Pericardium fibroblast (primary cell): ENCODE measurements at places on chromosomes 5 and 9. TPM values are rescaled to one million over a fixed set of nuclear protein-coding genes. Genes with fewer than 3 reads are reported as not detected.

Gene CNTRL
- 2.0 and 2.7 TPM in 2 replicates for total RNA-seq

Gene AQP3
- total RNA-seq: 5.4 and 34.3 TPM in 2 replicates

Gene SPINK6
- total RNA-seq: not detected in 2 replicates

Gene MUSK
- 3.9 TPM in 1 of 2 replicates, not detected in the other for total RNA-seq
